ENCODE measurements at places on chromosomes 1 and 21.

DNA sequence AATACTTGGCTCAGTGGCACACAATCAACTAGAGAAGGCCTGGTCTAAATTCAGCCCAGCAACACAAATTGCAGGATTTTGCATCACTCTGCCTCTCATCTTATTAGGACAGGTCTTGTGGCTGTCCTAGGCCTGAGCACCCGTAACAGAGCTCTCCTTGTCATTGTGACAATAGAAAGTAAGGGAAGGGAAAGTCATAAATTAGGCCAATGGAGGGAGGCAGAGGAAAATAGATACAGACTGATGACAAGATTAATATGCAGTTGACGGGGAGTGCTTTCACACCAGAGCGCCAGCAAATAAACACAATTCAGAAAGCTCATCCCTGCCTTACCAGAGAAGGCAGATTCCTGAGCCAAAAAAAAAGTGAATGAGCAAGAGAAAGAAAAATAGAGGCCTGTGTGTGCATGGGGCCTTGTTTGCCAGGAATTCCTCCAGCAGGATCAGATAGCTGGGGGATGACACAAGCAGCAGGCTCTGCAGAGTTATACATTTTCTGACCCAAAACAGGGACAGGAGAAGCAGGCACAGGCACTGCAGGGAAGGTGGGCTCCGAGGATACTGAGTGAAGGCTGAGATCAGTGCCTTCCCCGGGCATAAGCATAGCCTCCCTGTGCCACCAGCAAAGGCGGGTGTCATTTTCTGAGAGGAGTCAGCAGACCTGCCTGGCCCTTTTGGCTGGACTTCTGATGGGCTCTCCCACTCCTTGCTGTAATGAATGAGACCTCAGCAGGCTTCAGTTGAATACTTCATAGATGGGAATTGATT is 110.0 kb upstream of the SPAG17 start:
- DNase-seq: no peak

GRCh38 chr1:183155939-183156338 is 30.1 kb upstream of the LAMC2 start:
- peak; percentile 70 for DNase-seq

DNA sequence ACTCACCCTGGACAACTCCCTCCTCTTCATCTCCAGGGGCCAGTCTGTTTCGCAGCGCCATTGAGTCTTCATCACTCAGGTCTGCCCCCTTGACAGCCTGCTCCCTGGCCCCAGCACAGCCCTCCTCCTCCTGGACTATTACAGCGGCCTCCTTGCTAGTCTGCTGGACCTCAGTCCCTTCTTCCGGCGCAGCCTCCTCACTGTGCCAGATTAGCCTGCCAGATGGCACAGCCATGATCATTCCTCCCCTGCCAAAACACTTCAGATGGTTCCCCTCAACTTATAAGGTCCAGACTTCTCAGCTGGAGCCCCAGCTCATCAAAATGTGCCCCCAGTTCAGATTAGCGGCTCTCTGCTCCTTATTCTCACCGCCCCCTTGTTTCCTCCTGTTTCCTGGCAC is 7.0 kb upstream of the CELSR2 start:
- no peak for DNase-seq

DNA sequence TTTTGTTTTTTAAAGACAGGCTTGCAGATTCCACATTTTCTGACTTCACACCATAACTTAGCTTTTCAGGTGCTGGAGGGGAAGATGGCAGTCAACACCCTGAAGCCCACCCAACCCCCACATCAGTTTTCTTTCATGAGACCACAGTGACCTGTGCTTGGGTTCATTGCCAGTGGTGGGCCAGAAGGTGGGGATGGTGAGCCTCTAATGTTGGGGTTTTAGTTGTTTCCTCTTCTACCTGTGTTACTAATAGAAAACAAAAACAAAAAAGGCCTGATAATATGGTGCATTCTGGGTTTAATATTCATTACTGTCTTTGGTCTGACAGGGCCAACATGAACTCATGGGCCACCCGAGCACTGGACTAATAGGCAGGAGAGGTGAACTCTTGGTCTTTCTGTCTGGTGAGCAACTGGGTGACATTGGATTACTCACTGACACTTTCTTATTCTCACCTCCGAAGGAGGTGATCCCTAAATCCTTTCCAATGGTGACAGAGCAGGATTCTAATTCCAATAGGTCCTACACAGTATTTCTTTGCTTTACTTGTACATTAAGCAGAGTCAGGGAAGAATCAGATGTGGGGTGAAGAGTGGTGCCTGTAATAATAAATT is 132.8 kb downstream of the CLIC6 start:
- no peak for DNase-seq

GRCh38 chr1:26814377-26814776 is 12.1 kb upstream of the ZDHHC18 start:
- DNase-seq: no peak
